ENCODE measurements at places on chromosomes 2 and 18. TPM values are rescaled to one million over a fixed set of nuclear protein-coding genes. Genes with fewer than 3 reads are reported as not detected.

DNA sequence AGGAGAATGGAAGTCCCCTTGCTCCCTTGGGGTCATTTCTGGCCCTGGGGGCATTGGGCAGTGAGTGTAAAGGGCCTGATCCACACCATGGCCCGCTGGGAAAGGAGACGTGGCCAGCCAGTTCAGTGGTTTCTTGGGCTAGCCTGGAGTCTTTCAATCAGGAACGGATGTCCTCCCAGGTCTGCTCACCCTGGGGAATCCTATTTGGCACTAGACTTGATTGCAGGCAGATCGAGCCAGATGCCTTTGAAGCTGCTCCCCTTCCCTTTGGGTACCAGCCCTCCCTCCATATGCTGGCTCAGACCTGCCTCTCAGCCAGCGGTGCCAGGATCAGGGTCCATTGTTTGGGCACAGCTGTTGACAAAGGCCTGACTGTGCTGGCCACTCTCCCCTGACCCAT, 11.0 kb downstream of the FBLN7 start:
- no peak for DNase-seq
- H3K4me1 ChIP-seq: no peaks in the 10 kb centered on the region
- H3K27me3 ChIP-seq: no peaks in the 10 kb centered on the region
- H3K27ac ChIP-seq: no peak overlapping the region

DNA sequence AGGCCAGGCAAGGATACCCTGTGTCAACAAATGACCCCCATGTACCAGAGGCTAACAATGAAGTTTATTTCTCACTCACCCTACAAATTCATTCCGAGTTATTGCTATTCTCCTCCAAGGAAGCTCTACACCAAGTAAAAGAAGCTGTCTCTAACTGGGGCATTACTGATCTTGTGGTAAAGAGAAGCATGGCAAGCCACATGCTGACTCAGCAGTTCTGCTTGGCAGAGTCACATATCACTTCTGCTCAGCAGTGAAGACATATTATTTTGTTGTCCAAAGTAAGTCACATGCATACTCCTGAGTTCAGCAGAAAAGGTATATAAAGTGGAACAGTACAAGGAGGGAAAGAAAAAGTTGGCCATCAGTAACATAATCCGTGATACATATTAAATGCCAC, 315.8 kb downstream of the GULP1 start:
- H3K4me3 ChIP-seq: no peak overlapping the region
- H3K27me3 ChIP-seq: no peaks in the 10 kb centered on the region
- H3K27ac ChIP-seq: no peak overlapping the region
- no peaks in the 10 kb centered on the region for H3K36me3 ChIP-seq
- no peak for DNase-seq
- no peaks in the 10 kb centered on the region for H3K4me1 ChIP-seq

DNA sequence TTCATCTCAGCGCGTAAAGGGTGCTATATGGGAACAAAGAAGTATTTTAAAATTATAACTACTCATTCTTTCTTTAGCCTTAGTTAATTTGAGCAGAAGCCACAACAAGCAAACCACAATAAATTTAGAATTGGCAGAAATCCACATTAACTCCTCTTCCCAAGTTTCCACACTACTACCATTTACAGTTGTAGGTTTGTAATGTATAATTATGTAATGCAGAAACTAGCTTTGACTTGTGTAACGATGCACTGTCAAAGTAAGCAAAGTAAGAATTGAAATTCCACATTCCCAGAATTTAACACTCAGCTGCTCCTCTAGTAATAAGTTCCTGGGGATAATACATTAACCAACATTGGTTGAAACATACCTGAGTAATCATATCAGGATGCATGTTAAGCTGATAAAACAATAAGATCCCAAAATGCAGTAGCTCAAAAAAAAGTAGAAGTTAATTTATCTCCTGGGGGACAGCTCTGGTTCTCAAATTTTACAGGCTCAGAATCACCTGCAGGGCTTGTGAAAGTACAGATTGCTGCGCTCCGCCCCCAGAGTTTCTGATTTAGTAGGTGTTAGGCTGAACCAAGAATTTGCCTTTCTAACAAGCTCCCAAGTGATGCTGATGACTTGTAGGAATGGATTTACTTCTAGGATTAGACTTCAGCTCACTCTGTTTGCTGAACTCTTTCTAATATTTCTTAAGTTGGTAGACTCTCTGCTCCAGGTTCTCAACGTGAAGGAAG, 9.9 kb downstream of the GRP start:
- H3K27me3 ChIP-seq: no peaks in the 10 kb centered on the region
- no peak overlapping the region for H3K4me3 ChIP-seq
- H3K4me1 ChIP-seq: no peaks in the 10 kb centered on the region

SERPINB13 gene
- not detected for total RNA-seq

STRADB gene
- total RNA-seq: 33.4 TPM

DNA sequence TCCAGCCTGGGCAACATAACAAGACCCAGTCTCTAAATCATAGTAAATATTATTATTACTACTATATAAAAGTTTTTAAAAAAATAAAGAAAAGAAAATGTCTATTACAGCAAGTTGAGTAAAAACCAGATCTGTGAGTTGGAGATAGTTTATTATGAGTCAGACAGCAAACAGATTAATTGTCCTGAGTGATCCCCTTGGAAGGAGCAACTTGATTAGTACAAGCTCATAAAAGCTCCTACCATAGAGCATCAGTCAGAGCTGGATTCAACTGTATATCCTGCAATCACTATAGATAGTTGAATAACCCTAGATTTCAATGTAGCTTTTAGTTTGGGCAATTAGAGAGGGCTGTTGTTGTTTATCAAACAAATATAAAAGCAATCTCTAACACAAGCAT, 84.1 kb downstream of the TRABD2A start:
- no peak for DNase-seq
- H3K27ac ChIP-seq: no peak overlapping the region
- H3K4me3 ChIP-seq: no peak overlapping the region
- H3K4me1 ChIP-seq: no peaks in the 10 kb centered on the region
- H3K36me3 ChIP-seq: no peaks in the 10 kb centered on the region
